NCI-H1694 (cell line): ENCODE measurements at places on chromosomes 5 and 9.

DNA sequence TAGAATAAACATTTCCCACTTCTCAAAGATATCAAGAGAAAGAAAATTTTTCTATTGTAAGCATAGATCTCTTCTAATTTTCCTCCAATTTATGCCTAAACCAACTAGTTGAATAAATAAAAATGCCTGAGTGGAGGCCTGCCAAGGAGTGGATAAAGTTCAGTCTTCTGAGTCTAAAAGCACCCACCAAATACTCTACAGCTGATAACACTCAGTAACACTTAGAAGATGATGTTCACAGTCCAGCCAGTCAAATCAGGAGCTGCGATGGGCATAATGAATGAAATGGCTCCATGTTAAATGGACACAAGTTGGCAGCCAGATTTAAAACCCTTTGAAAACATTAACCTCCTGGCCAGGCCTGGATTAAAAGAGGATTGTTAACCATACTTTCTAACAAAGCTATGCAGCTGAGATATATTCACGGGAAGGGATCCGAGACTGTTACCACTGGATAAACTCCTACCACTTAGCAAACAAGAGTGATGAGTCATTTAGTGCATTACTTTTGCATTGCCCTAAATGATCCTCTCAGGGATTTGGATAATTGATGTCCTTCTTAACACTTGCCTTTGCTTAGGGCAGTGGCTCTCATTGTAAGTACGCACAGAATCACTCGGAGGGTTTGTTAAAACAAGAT, 63.7 kb upstream of the CCDC112 start:
- no peak for DNase-seq

GRCh38 chr5:139689631-139690063, 41.5 kb downstream of the CXXC5 start:
- no peak for DNase-seq

DNA sequence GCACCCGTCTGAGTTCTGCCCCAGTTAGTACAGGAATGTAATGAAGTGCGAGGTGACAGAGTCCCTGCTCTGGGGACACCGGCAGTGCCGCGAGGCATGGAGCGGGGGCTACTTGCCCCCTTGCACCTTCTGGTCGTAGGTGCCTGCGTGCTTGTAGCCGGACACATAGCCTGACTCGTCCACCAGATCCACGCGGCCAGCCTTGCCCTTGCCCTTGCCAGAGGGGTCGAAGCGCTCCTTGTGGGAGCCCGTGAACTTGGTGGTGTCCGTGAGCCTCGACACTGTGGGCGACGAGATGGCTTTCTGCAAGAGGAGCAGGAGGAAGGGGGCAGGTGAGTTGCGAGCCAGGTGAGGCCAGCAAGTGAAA, 28.2 kb downstream of the TPPP start:
- no peak for DNase-seq

DNA sequence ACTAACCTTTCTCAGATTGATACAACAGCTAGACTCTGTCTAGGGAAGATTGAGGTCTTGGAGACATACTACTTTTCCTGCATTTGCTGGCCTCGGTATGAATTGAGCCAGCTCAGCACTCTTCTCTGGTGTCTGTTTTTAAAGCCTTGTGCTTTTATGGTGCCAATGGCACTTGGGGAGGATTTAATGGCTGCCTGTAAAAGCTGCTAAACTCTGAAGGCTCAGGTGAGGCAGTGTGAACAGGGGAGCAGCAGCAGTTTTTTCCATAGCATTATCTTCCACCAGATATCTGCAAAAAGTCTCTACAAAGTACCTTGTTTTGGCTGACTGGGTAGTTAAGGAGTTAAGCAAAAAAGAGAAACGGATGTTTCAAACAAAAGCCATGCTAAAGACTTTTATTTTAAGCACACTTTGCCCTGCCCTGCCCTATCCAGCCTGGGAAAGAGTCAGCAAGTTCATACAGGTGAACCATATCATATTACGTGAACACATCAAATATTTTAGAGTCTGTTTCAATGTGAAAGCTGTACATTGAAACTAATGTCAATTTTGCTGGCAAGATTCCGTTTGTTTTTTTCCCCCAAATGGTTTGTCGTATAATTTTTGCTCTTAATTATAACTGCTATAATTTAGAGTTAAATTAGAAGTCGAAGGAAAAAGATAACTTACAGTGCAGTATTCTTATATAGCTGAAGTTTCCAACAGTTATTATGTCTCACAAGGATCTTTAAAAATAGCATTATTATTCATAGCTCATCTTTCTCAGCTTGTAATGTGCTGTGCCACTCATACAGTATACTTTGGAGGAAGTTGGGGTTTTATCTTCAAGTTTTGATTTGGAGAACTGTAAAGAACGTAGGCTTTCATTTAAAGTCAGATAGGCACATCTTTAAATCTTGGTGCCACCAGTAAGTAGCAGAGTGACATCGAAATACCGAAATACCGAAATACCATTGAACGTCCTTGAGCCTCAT, 424.1 kb upstream of the CD180 start:
- DNase-seq = no peak
